ENCODE measurements at places on chromosomes 2 and 18. TPM values are rescaled to one million over a fixed set of nuclear protein-coding genes. Genes with fewer than 3 reads are reported as not detected.

Gene LRRTM1
- total RNA-seq, result not detected

Gene CPO
- not detected for total RNA-seq

Gene KATNAL2
- 10.1 TPM for total RNA-seq

Gene PAX8
- 2.3 TPM for total RNA-seq

Gene STON1
- total RNA-seq, result 7.6 TPM

Gene AGPS
- 19.4 TPM for total RNA-seq

Gene CDH20
- 4.1 TPM for total RNA-seq

Gene FKBP7
- total RNA-seq, result 1.5 TPM

Gene TEKT4
- not detected for total RNA-seq

Gene FAM237A
- total RNA-seq, result not detected

Gene MARCO
- total RNA-seq, result 0.68 TPM

Gene SCN3A
- 0.97 TPM for total RNA-seq

Gene MPPE1
- 52.1 TPM for total RNA-seq

Gene PLEK
- 1.7 TPM for total RNA-seq

Gene PLA2R1
- 68.8 TPM for total RNA-seq

Gene CAVIN2
- 8.4 TPM for total RNA-seq

Gene SCG2
- not detected for total RNA-seq

Gene KIF5C
- total RNA-seq, result 1.6 TPM

Gene ANO7
- total RNA-seq, result 1.4 TPM

Gene RAB17
- 8.5 TPM for total RNA-seq

Gene NYAP2
- not detected for total RNA-seq

Gene RFX8
- not detected for total RNA-seq

Gene ARHGAP25
- total RNA-seq, result 2.0 TPM

Gene PSMA8
- not detected for total RNA-seq

Gene POTEI
- total RNA-seq, result not detected

Gene HRH4
- total RNA-seq, result not detected

Gene FBXO41
- 5.1 TPM for total RNA-seq

Gene KCNG2
- not detected for total RNA-seq

Gene FSHR
- total RNA-seq, result not detected

Gene SUPT7L
- total RNA-seq, result 17.0 TPM

Gene FHL2
- total RNA-seq, result 51.0 TPM

Gene STARD6
- not detected for total RNA-seq
